ENCODE measurements at places on chromosomes 7 and 10.
A peak's percentile ranks its signal among the peaks of the same experiment; 100 is the strongest.

- no peak for DNase-seq
Measured at GRCh38 chr10:14468726-14469125, 138.0 kb upstream of the FRMD4A start.

GRCh38 chr10:116237260-116237659 is 35.7 kb downstream of the GFRA1 start:
- peak; percentile 44 for DNase-seq

- no peak for DNase-seq
Measured at GRCh38 chr7:158495216-158495615, 92.4 kb downstream of the PTPRN2 start.

- DNase-seq = no peak
Measured at GRCh38 chr10:61410353-61411070, 42.7 kb downstream of the TMEM26 start.

GRCh38 chr10:122672655-122673054 is 27.0 kb downstream of the C10orf120 start:
- no peak for DNase-seq

DNA sequence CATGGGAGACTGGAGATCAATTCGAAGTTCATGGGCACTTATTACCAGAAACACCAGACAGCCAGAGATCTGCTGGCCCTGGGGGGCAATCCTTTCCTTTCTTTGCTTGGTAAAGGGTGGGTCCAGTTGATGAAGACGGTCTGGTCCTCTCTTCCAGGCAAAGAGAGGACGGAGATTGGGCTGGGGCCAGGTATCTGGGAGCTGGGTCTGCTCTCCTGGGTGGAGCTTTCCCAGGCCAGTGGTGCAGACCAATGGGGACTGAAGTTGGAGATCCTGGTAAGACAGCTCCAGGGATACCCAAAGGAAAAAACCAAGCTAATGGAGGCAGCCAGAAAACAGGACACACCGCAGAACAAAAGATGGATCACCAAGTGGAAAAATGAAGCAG is 18.3 kb downstream of the NOD1 start:
- no peak for DNase-seq

- peak; percentile 33 for DNase-seq
Measured at GRCh38 chr7:78090616-78091015, 292.0 kb downstream of the PHTF2 start.

DNA sequence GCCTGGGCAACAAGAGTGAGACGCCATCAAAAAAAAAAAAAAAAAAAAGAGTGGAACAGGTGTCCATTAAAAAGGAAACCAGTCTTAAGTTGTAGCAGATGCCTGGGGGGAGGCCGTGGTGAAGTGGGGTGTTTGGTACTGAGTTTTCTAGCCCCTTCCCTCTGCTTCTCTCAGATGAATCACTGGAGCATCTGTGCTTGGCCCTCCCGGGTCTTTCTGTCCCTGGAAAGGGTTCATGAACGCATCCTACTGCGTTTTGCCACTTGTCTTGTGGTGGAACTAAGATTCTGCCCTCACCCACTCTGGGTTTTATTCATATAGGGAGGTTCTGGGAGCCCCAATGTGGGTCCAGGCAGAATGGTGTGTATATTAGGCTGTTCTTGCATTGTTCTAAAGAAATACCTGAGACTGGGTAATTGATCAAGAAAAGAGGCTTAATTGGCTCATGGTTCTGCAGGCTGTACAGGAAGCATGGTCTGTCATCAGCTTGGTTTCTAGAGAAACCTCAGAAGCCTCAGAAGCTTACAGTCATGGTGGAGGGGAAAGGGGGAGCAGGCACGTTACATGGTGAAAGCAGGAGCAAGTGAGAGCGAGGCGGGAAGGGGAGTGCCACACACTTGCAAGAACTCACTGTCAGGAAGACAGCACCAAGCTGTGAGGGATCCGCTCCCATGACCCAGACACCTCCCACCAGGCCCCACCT is 63.5 kb downstream of the CAMK1D start:
- DNase-seq = no peak

GRCh38 chr7:73909996-73910395 is 49.0 kb downstream of the TMEM270 start:
- no peak for DNase-seq

GRCh38 chr10:115092258-115092554 is 959 bp upstream of the ATRNL1 start:
- no peak for DNase-seq

GRCh38 chr10:69356187-69356586 is 60.5 kb downstream of the TACR2 start:
- DNase-seq = no peak

DNA sequence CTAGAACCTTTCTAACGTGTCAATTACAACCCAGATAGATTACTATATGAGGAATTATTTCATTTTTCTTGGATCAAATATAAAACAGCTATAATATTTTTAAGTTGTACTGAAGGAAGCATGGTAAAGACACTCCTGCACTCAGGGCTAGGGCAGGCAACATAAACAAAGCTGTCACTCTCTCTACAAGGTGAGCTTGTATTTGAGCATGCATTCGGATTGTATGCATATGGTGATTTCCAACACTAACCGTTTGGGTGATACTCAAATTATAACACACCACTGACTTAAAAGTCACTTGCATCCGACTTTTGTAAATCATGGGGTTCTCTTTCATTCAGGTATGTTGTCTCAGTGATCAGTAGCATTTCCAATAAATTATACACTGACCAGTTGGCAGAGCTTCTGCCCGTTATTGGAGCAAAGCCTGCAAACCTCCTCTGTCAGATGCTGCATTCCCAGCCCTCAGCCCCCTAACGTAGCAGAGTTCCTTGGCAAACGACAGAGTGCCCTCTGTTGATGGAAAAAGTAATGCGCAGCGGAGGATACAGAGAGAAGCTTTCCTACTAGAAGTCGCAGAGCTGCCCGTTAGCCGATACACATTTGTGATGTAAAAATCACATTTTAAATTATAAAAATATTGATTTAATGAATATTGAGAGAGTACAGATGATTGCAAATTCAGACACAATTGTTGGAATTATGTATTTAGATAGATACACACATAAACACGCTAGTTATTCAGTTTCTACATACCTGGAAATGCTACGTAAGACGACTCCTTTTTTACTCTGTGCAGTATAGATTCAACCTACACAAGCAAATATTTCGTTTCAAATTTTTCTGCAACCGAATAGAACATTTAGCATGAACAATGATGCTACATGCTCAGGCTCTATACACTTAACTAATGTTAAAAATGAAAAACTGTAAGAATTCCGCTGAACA is 173.9 kb upstream of the SP4 start:
- peak; percentile 29 for DNase-seq

GRCh38 chr7:12107841-12108254 is 103.2 kb upstream of the TMEM106B start:
- DNase-seq = no peak

- DNase-seq = no peak
Measured at GRCh38 chr7:70569335-70569819, 562.6 kb upstream of the GALNT17 start.

GRCh38 chr10:91190876-91191583 is 29.4 kb upstream of the PCGF5 start:
- peak; percentile 48 for DNase-seq

GRCh38 chr10:108515821-108516220 is 1351.3 kb upstream of the SORCS1 start:
- no peak for DNase-seq

- DNase-seq = no peak
Measured at GRCh38 chr7:26477381-26477990, 185.8 kb downstream of the SNX10 start.

GRCh38 chr7:107701191-107701590 is 40.6 kb downstream of the SLC26A4 start:
- no peak for DNase-seq

GRCh38 chr7:1669954-1670893 is at the start of gene ELFN1:
ELFN1 (plus strand) TSS chr7:1670277; CDS start chr7:1744597, 74,320 bp downstream.
- DNase-seq = peak; percentile 32

- no peak for DNase-seq
Measured at GRCh38 chr10:11604865-11605650, 6.4 kb downstream of the USP6NL start.
